ENCODE measurements at places on chromosomes 7 and 10.

DNA sequence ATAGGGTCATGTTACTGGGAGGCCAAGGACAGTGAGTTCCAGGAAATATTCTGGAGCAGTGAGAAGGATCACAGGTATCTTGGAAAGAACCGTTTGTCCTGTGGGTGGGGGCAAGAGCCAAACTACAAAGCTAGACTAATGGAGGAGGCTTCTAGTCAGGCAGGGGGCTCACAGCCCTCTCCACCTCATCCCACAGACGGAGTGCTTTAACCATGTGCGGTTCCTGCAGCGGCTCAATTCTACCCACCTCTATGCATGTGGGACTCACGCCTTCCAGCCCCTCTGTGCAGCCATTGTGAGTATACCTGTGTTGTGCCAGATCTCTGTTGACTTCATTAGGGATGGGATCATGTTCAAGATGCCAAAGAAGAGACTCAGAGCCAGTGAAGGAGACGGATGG, 8.1 kb downstream of the SEMA4G start:
- DNase-seq: no peak

DNA sequence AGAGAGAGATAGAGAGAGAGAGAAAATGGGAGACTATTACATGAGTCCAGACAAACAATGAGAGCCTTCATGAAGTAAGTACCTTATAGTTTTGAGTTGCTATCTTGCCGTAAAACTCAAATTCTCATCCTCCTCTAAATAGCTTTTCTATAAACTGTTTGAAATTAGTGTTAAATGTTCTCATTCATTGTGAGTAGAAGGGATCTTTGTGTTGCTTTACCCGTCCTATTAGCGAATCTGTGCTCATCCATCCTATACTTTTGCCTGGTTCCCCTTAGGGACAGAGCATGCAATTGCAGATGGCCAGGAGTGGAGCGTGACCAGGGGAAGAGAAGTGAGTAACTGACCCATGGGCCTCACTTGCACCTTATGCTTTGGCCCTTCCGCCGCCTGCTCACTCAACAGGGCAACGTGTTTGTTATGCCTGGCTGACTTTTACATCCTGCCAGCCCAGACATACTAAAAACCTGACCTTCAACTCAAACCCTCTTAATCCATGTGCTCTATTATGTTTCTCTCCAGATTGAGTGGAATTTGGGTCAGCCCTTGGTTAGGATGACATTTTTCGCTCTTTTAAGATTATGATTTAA, 244.2 kb upstream of the YAE1 start:
- DNase-seq: no peak

DNA sequence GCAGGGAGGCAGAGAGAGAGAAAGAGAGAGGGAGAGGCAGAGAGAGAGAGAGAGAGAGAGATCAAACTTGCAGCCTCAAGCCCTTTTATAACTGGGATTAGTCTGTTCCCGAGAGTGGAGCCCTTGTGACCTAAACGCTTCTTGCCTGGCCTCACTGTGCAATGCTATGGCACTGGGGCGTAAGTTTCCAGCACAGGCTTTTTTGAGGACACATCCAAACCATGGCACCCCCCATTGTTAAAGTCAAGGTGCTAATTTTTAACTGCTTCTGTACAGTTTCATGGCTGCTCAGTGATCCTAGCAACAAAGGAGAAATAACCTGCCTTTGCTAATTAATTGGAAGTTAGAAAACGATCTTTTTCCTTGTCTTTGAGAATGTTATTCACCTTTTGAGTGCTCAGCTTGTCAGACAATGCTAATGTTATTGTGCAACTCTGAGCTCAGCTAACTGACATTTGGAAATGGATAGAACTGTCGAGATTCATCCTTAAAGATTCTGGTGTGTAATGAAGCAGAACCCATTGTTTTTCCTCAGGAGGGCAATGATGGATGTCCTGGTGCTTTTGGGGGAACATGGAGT, 268.4 kb downstream of the GLRX3 start:
- no peak for DNase-seq

DNA sequence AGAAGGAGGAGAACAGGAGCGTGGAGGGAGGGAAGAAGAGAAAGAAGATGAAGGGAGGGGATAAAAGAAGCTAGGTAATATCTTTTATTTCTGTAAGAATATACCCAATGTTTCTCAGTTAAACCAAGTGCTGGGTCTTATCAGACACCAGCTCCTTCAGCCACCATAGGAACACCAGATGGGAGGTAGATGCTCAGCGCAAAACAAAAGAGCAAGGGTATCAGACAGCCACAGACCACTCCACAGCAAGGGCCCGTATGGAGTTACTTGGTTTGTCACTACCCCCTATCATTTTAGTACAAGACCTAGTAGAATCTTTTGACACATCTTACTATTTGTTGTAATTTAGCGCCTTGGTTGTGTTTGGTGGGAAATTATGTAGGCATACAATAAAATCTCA, 65.9 kb upstream of the FAM133B start:
- DNase-seq: no peak

GRCh38 chr10:11191190-11191589, 173.5 kb downstream of the CELF2 start:
- no peak for DNase-seq

DNA sequence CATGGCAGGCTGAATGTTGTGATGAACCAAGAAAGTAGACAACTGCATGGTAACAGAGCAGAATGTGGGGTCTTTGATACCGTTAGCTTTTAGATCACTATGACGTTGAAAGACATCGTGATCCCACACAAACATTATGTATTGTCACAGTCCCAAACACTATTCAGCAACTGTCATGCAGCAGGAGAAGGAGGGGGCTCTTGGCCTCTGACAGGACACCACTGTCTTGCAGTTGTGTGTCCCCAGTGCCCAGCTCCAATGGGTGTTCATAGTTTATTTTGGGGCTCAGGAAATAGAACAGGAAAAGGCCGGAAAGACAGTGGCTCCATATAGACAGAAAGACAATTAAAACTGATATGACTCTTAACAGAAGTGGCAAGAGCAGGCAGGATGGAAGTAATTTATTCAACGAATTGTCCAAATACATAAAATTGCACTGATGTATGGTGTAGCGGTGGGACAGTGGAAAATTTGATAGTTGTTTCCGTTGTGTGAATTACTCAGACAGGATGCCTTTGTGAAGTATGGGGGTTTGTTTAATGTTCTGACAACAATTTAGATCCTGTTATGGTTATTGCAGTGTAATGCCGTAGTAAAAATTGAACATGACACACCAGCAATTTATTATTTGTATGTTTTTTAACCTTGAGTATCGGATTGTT, 292.0 kb downstream of the LRMDA start:
- DNase-seq: no peak

DNA sequence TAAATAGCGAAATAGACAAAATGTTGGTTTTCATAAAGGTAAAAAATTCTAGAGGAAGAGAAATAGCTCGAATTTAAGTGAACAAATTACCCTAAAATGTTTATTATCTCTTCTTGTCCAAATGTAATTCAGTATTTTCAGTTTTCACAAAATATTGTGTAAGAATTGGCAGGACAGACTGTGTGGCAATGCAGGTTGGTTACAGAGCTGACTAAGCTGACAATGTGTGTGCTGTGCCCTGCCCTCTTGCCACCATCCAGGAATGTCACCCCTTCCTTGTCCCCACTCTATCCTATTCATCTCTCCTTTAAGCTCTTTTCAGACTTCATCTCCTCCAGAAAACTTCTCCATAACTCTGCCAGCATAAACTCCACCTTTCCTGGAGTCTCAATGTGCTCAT, 46.1 kb downstream of the COL28A1 start:
- no peak for DNase-seq

DNA sequence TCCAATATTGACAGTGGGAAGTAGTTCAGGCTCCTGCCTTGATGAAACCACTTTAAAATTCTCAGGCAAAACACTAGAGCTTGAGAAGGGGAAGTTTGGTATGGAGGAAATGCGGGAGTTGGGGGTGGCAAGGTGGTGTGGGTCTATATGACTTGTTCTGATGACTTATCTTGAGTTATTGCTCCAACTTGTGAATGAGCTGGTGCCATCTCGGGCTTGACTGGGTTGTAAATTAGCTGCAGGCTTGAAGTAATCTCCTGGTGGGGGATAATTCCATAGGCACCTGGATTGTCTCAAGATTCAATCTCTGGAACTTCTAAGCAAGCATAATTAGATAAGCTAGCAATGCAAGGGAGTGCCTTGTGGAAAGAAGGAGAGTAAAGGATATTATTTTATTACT, 29.0 kb downstream of the MRPL32 start:
- DNase-seq: no peak

DNA sequence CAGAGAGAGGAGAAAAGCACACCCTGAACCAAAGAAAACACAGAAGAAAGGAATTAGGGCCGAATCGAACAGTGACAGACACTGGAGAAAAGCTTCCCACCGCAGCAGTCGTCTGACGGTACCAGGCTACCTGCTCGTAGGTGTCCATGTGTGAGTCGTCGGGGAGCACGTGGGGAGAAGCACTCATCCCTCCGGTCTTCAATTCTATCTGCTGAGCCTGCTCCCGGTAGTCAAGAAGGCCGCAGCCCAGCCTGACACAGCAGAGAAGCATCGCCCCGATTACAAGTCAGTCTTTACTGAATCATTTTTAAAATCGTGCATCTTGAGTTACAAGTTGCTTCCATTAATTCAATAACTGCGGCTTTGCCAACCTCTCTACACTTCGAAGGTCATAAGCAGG, 24.5 kb downstream of the PITRM1 start:
- DNase-seq: no peak

DNA sequence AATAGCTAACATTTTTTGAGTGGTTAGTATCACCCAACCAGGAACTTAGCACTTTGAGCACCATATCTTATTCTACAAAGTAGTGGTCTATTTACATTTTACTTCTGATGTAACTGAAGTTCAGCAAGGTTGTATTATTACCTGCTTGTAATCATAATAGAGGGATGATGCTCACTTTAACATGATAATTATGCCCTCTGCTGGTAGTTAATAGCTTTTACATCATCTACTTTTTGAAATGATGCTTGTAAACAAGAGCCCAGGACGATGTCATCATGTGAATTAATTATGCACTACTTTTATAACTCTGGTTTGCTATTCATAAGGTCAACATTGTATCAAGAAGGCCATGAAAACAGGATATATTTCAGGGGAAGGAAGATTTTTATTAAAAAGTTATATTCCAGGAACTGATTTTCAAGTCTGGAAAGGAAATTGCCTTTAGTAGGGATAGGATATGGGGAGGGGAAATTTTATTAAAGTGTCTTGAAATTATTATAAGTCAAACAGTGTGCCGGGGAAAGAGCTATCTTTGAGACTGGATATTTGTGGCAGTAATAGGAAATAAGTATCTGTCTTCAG, 80.3 kb upstream of the SCIN start:
- no peak for DNase-seq

DNA sequence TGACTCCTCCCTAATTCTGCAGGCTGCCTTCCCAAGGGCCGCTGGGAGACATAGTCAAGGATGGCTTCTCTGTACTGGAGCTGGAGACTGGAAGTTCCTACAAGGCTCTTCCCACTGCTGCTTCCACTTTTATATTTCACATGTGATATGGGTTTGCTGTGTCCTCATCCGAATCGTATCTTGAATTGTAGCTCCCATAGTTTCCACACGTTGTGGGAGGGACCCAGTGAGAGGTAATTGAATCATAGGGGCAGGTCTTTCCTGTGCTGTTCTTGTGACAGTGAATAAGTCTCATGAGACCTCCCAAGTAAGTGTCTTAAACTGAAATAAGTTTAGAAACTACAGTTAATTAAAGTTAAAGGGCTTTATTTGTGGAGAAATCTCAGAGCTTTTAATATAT, 47.0 kb upstream of the BICC1 start:
- no peak for DNase-seq

DNA sequence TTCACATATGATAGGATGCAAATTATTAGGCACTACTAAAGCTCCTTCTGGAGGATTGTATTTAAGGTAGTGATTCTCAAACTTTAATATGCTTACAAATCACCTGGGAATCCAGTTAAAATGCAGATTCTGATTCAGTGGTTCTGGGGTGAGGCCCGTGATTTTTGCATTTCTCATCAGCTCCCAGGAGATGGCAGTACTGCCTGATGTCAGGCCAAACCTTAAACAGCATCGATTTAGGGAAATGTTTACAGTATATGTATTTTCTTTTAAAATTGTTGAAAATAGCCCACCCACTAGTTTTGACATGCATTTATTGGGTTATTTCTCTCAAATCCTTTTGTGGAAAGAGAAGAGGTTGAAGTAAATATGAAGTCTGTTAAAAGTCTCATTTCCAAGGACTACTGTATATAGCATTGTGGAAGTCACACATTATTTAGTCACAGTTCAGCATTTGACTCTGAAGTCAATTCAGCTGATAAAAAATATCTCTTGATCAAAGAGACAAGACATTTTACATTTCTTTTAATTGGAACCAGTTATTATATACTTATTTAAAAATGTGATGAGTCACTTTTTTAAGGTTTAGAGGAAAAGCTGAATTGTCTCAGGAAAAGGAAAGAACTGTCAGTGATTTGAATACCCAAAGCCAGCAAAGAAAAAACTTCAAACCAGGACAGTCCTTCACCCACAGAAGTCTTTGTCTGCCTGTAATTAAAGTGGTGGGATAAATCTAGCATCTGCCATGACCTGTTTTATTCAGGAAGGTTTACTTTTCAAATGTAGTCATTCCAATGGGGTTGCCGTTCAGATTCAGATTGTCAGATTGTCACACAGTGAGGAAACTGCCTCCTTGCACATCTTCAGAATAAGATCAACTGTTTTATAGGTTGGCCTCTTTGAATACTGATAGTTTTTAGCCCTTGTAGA, 21.1 kb upstream of the HBP1 start:
- no peak for DNase-seq

- no peak for DNase-seq
Observed at GRCh38 chr10:76922666-76923065, 714.9 kb downstream of the KCNMA1 start.

GRCh38 chr10:36488579-36488978, 636.8 kb upstream of the ANKRD30A start:
- DNase-seq: no peak

DNA sequence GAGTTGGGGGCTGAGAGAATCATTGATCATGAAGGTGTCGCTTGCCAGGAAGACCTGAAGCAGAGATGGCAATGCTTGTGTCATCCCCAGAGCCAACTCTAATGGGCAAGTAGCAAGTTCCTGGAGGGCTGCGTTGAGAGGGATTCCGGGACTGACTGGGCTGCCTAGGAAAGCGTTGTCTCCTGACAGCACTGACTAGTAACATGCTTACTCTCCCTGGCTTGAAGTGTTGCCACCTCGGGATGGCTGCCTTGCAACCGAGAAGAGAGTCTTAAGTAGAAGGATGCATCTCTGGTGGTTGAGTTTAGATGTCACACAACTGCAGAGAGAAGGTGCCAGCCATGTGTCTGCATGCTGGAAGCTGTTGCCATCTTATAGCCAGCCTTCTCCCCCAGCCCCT, 453.4 kb downstream of the PLXNA4 start:
- DNase-seq: no peak

- DNase-seq: no peak
Observed at GRCh38 chr10:65194126-65194525, 1672.9 kb downstream of the REEP3 start.
